ENCODE measurements at places on chromosomes 12 and 14. TPM values are rescaled to one million over a fixed set of nuclear protein-coding genes. Genes with fewer than 3 reads are reported as not detected.

GRCh38 chr12:14913381-14913781, 25.0 kb downstream of the ERP27 start:
- DNase-seq: peak; percentile 36

The NDRG2 gene
- 10.5 TPM for total RNA-seq

The RASAL1 gene
- not detected for total RNA-seq

The PPM1H gene
- total RNA-seq: 0.98 TPM

DNA sequence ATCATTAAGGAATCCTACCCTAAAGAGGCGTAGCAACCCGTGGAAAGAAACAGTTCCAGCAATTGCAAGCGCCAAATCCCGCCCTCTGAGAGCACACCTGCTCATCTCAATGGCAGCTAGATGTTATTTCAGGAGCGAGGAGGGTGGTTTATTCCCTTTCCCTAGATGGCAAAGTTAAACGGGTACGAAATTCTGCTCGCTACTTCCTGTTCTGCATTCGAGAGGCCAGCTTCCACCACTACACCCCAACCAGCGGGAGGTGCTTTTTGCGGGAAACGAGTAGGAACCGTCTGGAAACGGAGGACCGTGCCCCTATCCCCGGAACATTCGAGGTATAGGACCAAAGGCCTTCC, 536 bp downstream of the VPS29 start:
- peak; percentile 28 for DNase-seq

DNA sequence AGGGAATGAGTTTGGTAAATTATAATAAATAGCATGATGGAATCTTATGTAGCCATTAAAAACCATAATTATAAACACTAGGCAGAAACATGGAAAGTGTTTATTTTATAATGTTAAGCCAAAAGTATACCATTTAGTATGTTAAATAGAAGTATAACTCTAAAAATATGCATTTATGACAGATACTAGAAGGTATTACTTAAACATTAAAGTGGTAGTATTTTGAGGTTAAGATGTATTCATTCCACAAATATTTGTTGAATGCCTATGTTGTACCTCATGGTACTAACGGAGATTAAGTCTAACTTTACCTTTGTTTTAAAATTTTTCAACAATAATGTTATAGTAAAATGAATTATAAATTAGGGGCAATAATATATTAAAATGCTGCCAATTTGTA, 24.1 kb downstream of the TTC8 start:
- DNase-seq: peak; percentile 24

The NTF3 gene
- 1.3 TPM for total RNA-seq

GRCh38 chr14:59358784-59359183, 106.4 kb downstream of the GPR135 start:
- no peak for DNase-seq

- DNase-seq: no peak
Measured at GRCh38 chr12:83664650-83665049, 977.9 kb downstream of the TMTC2 start.

The FAM186B gene
- 2.7 TPM for total RNA-seq

- no peak for DNase-seq
Measured at GRCh38 chr12:2826721-2827515, 7.9 kb downstream of the NRIP2 start.

The LRRC10 gene
- not detected for total RNA-seq

DNA sequence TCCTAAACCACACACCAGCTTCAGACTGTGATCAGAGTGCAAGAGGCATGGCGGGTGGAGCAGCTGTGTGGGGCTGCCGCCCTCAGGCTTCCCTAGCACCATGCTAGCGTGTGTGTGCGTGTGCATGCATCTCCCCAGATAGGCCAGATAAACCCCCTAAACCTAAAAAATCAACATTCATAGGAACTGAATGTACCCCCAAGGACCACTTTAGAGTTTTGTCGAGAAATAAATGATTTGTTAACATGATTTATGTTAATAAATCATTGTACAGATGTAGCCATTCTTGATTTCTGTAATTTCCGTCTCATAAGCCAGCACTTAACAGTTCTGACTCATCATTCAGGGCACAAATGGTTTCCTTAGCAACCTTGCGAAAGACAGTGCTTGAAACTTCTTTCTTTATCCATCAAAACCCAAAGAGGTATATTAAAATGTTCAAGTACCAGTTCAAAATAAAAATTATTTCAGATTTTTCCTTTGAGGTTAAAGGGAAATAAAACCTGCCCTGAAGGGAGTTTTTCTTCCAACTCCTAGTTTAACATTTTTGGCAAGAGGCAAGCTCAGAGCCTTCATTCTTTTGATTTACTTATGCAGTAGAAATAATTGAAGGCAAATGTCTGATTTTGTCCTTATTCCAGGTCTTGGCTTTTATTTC, 206.2 kb upstream of the RGS6 start:
- peak; percentile 85 for DNase-seq

GRCh38 chr12:65715961-65716360, 108.3 kb upstream of the HMGA2 start:
- no peak for DNase-seq

The DCN gene
- 2,298 TPM for total RNA-seq

DNA sequence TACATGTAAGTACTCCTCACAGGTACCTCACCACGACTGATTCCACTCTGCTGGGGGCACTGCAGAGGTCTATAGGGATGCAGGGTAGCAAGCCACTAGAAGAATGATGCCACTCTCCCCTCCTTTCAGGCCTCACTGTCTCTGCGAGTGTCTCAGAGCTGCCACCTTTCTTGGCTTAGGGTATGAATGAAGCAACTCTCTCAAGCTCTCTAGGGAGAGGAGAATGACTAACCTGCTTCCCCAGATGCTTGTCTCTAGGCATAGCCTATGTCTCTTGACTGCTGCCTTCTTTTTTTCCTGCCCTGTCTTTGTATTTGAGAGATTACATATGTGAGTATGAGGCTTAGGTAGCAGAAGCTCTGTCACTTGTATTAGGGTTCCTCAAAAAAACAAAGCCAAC, 566.5 kb upstream of the ATP2B1 start:
- DNase-seq: no peak

GRCh38 chr14:22555384-22556011, 33.5 kb downstream of the DAD1 start:
- no peak for DNase-seq

The PNN gene
- total RNA-seq: 21.7 TPM

GRCh38 chr14:91877376-91877915, 10.1 kb upstream of the TC2N start:
- DNase-seq: no peak

GRCh38 chr12:46318037-46318436, 49.2 kb upstream of the SLC38A1 start:
- DNase-seq: no peak

GRCh38 chr14:61113561-61114225, 132.6 kb downstream of the SLC38A6 start:
- no peak for DNase-seq

DNA sequence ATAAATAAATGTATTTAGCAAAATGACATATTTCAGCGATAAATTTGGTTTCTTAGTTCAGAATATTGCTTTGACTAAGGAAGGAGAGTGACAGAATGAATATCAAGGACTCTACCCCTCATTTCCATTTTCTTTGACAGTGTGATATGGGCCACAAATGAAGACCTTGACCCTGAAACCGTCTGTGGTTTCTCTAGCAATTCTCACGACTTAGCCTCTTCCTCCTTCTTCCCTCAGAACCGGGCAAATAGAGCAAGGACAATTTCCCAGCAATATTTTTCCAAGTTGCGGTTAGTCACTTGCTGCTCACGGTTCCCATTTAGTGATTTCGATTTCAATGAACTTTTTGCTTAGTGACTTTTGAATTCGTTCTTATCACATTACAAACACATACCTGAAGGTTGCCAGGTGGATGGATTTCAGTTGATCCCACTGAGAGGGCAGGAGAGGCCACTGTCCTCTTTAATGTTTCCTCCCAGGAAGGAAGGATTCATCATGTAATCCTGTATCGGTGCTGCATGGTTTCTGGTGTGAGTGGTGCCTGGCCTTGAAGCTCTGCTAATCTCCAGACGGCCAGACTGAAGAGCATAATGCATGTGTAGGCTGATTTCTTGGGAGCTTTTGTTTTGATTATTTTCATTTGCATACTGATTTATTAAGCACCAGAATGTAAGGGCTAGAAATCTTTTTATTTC, 77.6 kb downstream of the CHST11 start:
- DNase-seq: no peak

DNA sequence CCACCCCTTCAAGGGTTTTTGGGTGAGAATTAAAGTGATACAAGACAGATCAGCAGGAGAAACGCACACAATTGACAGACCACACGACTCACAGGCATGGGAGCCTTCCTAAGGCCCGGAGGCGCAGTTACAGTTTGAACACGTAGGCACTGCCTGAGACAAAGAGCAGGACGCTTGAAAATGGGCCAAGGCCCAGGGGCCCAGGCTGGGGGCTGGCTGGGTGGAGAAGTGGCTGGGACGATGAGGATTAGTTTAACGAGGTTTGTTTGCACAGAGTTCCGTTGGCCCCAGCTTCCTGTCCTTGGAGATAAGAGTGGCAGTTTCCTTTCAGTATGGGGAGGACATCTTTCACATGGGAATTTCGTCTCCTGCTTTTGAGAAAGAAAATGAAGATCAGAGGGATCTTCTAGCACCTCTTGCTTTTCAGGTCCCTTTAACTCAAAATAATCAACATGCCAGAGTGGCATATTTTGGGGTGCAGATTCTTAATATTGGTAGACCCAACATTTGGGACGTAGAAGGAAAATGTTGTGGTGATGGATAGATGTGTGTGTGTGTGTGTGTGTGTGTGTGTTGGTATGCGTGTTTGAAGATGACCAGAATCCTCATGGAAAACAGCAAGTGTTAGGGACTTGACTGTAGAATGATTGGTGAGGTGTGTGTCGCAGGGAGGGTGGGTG, 44.6 kb downstream of the DLK1 start:
- DNase-seq: no peak

DNA sequence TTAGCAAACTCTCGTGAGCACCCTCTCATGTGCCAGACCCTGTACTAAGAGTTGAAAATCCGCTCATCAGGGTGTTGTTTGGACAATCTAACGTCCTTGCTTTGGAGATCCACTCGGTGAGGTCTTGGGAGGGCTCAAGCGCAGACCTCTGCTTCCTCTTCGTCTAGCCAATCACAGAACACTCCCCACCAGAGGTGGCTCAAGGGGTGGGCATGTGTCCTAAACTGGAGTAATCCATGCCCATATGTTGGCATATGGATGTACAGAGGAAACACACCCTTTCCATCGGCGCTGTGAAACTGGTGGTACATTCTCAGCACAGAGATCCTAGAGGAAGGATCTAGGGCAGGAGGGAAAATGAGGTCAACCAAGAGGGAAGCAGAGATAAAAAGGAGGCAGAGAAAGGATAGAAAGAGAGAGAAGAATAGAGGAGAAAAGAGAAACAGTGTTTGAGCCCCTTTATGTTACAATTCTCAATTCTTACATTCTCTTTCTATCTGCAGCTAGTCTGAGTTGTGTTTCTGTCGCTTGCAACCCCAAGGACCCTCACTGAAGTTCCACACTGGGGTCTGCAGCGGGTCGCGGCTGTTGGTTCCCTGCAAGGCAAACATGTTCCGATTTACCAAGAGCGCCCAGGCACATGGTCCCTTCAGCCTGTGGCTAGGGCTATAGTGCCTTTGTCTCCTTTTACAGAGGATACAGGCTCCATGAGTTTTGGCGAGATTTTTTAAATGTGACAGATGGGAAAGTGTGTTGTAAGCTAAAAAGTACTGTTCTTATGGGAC, 40.5 kb downstream of the DLK1 start:
- DNase-seq: no peak

GRCh38 chr14:61337893-61338292, 16.5 kb downstream of the PRKCH start:
- DNase-seq: no peak

DNA sequence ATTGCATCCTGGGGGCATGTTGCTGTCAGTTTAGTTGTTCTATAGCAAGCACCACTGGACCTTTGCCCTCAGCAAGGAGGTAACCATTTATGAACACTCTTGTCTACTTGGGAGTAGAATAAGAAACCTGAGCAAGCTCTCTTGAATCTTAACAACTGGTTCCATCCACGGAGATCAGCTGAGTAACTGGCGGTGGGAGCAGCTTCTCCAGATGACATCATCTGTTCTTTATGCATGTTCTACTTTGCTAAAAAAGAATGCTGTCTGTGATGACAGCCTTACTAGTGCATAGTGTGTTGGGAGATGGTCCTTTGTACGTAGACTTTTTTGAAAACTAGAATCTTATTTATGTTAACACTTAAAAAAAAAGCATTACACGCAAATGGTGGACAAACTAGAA, 17.7 kb downstream of the SLC4A8 start:
- DNase-seq: peak; percentile 2

The CDC42BPB gene
- total RNA-seq: 78.4 TPM

DNA sequence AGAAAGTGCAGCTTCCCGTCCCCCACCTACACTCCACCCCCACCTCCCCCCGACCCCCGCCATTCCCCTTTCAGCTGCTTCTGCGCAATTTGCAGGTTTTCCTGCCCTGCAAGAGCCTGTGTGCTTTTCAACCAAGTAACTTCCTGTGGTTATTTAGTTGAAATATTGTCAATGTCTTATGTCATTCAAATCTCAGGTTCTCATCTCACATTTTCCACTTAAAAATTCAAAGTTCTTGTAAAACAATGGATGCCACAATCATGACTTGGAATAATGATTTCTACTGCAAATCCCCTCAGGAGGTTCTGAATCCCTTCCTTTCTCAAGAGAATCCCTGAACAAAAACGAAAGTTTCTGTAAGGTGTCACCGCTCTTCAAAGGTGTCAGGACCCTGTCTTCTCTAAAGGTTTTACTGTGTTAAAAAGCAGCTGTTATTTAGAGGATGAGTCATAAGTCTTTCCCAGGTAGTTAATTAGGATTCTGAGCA, 31.6 kb downstream of the WBP11 start:
- DNase-seq: no peak

DNA sequence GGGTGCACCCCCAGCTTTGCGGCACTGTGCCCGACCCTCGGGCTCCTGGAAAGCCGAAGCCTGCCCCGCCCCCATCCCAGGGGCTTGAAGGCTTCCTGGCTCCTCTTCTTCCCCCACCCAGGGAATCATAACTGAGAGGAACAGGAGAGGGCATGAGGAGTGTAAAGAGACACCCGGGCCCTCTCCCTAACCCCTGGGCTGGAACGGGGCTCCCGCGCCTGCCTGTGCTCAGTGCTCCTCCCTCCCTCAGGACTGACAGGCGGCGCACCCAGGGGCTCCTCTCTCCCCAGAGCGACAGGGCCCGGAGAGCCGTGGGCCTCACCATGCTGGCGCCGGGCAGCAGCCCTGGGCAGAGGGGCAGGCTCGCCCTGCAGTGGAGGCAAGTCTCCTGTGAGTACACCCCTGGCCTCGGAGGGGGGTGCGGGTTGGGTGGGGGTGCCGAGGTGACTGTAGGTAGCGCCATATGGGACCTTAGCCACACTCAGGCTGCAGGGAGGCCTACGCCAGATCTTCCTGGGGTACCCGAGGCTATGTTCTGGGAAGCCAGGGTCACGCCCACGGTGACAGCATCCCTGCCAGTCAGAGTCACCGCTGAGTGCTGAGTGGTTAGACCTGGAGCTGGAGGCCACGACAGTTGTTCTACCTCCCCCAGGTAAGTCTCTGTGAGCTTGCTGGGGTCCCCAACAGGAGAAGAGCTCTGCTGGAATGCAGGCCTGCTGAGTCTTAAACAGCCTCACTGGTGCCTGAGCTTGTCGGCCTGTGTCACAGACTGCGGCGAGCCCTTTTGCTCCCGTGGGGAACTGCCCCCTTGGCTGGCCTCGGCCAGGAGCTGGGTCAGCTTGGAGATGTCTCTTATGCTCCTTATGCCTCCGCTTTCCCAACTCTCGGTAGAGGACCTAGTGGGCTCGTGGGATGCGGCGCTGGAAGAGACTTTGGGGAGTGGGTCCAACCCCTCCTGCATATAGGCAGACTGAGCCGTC, 7.8 kb downstream of the LRTM2 start:
- DNase-seq: no peak

GRCh38 chr12:45416126-45416525, 200.2 kb downstream of the ANO6 start:
- DNase-seq: peak; percentile 12

GRCh38 chr14:71139294-71139946, 232.2 kb downstream of the PCNX1 start:
- DNase-seq: no peak
